Adrenal gland (tissue), 19 donors: ENCODE measurements at places on chromosomes 7 and 10. TPM values are rescaled to one million over a fixed set of nuclear protein-coding genes. Genes with fewer than 3 reads are reported as not detected.

The GSTO2 gene
- 13.6 TPM for polyA plus RNA-seq

The TCAF2 gene
- polyA plus RNA-seq, result 2.3 TPM

The LDB3 gene
- 1.9 TPM for polyA plus RNA-seq

The TMEM243 gene
- polyA plus RNA-seq, result 18.1 TPM
